ENCODE measurements at places on chromosomes 3 and 15.

DNA sequence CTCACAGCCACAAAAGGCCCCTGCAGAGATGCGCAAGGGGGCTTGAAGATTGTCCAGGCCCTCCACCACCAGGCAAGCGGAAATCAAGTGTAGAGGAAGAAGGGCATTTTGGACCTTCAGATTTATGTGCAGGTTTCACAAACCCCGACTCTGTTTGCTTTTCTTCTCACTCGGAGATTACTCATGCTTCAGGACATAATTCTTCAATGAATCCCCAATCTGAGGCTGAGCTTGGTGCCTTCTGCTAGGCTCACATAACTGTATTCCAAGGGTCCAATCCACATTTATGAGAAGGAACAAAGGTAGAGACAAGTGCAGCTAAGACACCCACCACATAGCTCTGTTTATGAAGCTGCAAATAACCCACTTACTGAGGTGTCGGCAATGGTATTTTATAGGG lies 50.6 kb upstream of the NMNAT3 start:
- DNase-seq = no peak

GRCh38 chr3:39130026-39130425 lies 22.5 kb downstream of the TTC21A start:
- no peak for DNase-seq

DNA sequence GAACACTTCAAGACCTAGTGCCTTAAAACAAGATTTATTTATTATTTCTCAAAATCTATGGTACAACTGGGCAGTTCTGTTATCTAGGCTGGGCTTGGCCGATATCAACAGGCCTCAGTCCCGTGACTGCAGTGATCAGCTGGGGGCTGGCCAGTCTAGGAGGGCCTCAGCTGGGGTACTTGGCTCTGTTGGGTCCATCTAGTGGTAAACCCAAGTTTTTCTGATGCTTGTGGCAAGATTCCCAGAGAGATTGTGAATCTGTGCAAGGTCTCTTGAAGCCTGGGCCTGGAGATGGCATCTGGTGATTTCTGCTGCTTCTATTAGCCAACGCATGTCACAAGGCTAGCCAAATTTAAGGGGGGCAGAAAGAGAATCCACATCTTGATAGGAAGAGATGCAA lies 482.4 kb upstream of the SGO1 start:
- DNase-seq = no peak

DNA sequence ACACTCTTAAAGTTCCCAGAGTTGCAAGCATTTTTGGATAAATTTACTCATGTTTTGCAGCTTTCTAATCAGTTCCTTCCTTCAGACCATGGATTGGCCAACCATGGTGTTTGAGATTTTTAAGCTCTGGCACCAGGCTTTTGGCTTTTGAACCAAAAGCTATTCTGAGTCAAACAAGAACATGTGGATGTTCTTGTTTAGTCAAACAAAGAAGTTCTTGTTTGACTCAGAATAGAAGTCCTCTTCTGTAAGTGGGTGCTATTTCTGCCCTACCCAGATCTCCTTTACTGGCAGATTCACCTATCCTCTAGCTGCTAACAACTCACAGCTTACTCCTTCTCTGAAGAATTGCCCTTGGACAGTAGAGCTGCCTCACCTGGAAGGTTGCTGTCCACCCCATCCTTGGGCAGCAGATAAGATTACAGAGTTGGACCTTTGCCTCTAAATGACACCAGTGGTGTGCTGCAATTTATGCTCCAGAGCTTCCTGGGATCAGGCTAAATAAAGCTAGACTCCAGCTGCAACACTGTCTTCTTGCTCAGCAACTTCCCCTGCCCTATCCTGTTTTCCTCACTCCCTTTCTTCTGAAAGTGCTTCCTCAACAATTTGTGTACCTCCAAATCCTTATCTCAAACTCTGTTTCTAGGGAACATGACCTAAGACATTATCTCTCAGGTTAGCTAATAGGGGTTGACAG lies 65.6 kb downstream of the COL6A6 start:
- DNase-seq = no peak

DNA sequence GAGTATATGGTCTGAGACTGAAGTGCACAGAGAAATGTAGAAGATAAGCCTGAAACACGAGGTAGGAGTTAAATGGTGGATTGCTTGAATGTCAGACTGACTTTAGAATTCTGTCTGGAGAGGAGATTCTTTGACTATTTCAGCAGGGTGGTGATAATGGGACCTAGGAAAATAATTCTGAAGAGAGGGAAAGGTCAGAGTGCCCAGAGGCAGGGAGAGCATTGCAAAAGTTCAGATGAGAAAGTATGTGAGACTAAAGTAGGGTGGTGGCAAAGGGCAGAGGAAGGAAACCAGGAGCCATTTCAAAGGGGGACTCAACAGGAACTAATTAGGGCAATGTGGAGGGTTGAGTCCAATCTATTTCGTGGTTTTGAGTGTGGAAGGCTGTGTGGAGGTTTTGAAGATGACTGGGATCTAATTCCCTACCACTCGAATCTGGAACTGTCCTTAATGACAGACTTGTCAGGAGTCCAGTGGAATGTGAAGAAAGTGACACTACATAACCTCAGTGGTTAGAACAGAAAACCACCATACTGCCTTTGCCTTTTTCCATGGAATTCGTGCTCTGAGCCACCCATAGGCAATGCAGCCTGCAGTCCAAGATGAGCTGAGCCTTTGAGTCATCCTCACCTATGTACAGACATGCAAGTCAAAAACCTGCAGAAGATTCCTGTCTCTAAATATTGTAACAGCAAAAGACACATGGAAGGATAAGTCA lies 16.1 kb downstream of the CPOX start:
- DNase-seq = no peak

DNA sequence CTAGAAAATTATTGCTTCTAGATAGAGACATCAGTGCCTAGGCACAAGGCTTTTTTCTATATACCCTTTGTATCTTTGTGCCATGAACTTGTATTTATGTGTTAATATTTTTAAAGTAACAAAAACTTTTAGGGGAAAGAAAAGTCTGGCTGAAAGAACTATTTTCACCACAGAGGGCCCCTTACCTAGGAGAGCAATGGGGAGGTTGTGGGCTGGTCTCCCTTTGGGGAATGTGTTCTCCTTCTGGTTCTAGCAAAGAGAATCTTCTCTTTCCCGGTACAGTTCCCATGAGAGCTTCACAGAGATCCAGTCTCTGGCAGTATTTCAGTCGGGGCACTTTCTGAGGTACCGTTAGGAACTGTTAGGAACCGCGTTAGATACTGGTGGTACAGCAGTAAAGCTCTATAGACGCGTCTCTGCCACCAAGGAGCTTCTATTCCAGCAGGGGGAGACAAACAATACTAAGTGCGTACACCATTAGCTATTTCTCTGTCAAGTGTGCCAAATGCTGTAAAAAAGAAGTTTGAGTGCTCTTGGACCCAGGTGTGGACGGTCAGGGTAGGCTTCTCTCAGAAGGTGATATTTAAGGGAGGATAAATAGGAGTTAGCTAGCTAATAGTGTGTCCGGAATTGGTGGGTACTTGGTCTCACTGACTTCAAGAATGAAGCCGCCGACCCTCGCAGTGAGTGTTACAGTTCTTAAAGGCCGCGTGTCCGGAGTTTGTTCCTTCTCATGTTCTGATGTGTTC lies 4.6 kb upstream of the EPB42 start:
- DNase-seq = peak; percentile 36

- no peak for DNase-seq
These were observed 30.8 kb downstream of the HHLA2 start for GRCh38 chr3:108327168-108327567.

All from NCI-H1930 (cell line).